ENCODE measurements at places on chromosomes 11 and 22.

GRCh38 chr11:128515086-128515485, 72.3 kb downstream of the ETS1 start:
- peaks cover 66% of the 10 kb centered on the region for H3K4me1 ChIP-seq
- H3K27me3 ChIP-seq: no peaks in the 10 kb centered on the region
- peaks cover 16% of the 10 kb centered on the region for H3K36me3 ChIP-seq

- DNase-seq: no peak
- H3K4me1 ChIP-seq: no peaks in the 10 kb centered on the region
- H3K27me3 ChIP-seq: peaks cover 29% of the 10 kb centered on the region
- no peak overlapping the region for H3K4me3 ChIP-seq
- no peaks in the 10 kb centered on the region for H3K36me3 ChIP-seq
- no peak overlapping the region for H3K27ac ChIP-seq
Observed at GRCh38 chr22:49382451-49382735, 445.3 kb downstream of the BRD1 start.

DNA sequence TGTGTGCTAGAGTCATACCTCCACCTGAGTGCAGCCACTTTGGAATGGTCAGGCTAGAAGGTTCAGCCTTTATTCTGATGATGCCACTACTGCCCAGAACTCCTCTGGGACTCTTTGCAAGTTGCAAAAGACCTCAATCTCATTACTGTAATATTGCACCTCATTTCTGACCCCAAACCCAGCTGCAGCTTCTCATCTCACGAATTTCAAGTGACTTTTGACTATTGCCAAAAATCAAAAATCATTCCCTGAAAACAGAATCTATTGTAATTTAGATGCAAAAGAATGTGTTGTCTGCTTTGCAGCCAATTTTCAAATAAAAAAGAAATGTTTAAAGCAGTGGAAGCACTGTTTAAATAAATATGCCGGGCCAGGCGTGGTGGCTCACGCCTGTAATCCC, 25.2 kb downstream of the GVQW3 start:
- H3K36me3 ChIP-seq: no peaks in the 10 kb centered on the region
- no peaks in the 10 kb centered on the region for H3K27me3 ChIP-seq
- no peaks in the 10 kb centered on the region for H3K4me1 ChIP-seq

- H3K4me1 ChIP-seq: peaks cover 23% of the 10 kb centered on the region
- DNase-seq: no peak
- peak overlapping the region; percentile 42 for H3K27ac ChIP-seq
- H3K27me3 ChIP-seq: no peaks in the 10 kb centered on the region
Observed at GRCh38 chr11:19985111-19985510, 175.2 kb downstream of the DBX1 start.

GRCh38 chr11:132312161-132312560, 941.7 kb downstream of the NTM start:
- no peak overlapping the region for H3K27ac ChIP-seq
- no peaks in the 10 kb centered on the region for H3K36me3 ChIP-seq
- no peaks in the 10 kb centered on the region for H3K4me1 ChIP-seq
- no peak overlapping the region for H3K4me3 ChIP-seq
- DNase-seq: no peak

GRCh38 chr11:78564490-78565467, 9.9 kb downstream of the NARS2 start:
- H3K4me1 ChIP-seq: peaks cover 43% of the 10 kb centered on the region
- DNase-seq: no peak
- peaks cover 42% of the 10 kb centered on the region for H3K36me3 ChIP-seq
- no peak overlapping the region for H3K27ac ChIP-seq
- H3K27me3 ChIP-seq: no peaks in the 10 kb centered on the region
- no peak overlapping the region for H3K4me3 ChIP-seq

DNA sequence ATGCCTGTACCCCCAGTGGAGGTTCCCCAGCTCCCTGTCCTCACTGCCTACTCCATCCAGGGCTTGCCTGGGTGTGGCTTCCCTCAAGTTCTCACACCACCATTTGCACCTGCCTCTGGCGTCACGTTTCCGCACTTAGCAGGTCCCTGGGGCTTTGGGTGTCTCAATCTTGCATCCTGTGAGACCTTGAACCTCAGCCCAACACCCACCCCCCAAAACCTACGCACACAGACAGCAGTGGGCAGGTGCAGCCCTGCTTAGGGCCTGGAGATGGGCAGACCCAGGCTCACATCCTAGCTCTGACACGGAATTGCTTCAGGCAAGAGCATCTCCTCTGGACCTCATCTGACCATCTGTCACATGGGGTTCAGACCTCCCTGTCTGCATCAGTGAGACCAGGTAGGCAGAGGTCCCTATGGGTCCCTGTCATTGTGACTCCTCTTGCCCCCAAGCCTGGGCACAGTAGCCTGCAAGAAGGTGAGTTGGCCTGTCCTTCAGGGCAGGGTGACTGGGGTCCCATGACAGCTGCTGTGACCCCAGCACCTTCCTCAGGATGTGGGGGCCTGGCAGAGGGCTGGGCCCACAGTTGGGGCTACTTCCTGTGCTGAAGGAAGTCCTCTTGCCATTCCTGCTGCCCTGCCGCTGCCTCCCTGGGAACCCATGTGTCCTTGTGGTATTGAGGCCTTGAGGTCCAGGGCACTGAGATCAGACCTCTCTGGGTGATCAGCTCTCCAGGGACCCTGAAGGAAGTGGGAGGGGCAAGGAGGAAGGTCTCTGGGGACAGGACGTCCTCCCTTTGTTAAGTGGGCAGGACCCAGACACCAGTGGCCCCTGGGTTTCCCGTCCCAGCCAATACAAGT, 2.0 kb downstream of the SIPA1 start:
- no peak for DNase-seq
- no peaks in the 10 kb centered on the region for H3K27me3 ChIP-seq
- peaks cover 36% of the 10 kb centered on the region for H3K4me1 ChIP-seq
- peak overlapping the region; percentile 76 for H3K4me3 ChIP-seq
- H3K36me3 ChIP-seq: peaks cover 47% of the 10 kb centered on the region
- H3K27ac ChIP-seq: peak overlapping the region; percentile 85

DNA sequence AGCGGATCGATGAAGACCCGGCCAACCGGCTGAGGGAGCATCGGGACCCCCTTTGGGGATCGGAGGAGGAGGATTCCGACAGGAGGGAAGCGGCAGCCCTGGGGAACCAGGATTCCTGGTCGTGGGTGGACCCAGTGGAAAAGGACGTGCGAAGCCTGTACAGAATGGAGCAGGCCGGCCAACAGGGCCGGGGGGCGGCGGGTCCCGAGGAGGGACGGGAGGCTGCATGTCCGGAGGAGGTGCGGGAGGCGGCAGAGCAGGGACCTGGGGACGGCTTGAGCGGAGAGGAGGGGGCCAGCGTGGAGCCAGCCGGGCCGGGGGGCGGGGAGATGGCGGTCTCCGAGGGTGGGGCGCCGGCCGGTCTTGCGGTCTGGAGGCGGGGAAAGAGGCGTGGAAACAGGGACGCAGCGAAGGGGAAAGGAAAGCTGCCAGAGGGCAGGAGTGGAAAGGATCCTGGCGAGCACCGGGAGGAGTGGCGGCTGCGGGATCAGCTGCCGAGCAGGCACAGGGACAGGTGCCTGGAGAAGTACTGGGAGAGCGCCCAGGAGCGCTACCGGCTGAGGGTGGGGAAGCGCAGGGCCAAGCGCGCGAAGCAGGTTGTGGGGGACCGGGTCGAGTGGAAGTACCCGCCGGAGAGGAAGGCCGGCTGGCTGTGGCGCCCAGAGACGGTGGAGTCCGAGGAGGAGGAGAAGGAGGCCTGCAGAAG, at the start of gene ANO5:
Gene ANO5 (plus strand): TSS at position 444 of the 706 bp plus-strand sequence. CDS start 408 bp downstream, outside the sequence.
- peak; percentile 85 for DNase-seq
- H3K36me3 ChIP-seq: no peaks in the 10 kb centered on the region
- H3K27me3 ChIP-seq: no peaks in the 10 kb centered on the region
- H3K4me1 ChIP-seq: peaks cover 14% of the 10 kb centered on the region
- H3K27ac ChIP-seq: peak within 1 kb of the TSS; percentile 30

DNA sequence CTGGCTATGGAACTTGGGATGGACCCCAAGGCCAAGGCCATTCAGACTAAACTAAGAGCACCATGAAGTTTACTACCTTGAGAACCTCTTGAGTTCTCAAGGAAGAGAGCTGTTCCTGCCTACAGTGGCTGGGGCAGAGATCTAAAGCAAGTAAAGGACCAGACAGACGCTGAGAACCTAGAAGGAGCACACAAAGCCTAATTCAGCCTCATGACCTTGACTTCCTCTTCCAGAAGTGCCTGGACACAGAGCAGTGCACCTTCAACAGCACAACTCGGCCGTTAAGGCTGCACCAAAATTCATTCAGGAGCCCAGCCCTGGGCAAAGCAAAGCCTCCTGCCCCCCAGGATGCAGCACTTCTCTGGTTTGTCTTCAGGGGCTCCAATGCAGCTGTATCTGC, 82.9 kb upstream of the AKIP1 start:
- H3K36me3 ChIP-seq: no peaks in the 10 kb centered on the region
- H3K4me3 ChIP-seq: no peak overlapping the region
- no peaks in the 10 kb centered on the region for H3K27me3 ChIP-seq
- DNase-seq: no peak
- H3K4me1 ChIP-seq: peaks cover 20% of the 10 kb centered on the region

DNA sequence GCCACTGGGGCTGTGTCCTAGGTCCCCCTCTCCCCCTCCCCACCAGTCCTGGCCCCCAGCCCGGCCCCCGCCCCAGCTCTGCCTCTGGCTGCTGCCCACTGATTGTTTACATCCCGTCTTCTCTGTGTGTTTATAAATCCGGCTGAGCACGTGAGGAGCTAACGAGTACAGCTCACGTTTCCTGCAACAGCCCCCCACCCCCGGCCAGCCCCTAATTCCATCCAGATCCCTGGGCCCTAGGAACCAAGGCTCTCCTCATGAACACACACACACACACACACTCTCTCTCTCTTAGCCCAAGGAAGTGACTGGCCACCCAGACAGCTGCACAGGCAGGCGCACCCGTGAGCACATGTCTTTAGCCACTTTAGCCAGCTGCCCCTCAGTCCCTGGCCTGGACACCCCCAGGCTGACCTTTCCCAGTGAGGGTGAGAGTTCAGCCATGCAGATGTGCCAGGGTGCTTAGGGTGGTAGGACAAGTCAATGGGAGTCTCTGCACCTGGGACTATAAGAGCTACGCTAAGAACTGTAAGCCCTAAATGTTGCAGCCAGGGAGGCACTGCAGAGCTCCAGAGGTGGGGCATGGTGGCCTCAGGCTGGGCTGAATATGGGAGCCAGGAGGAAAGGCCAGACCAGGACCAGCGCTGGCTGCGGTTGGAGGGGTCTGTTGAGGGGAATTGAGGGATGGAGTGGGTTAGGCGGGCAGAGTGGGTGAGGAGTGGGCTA, 2.9 kb downstream of the CLCF1 start:
- H3K36me3 ChIP-seq: no peaks in the 10 kb centered on the region
- no peaks in the 10 kb centered on the region for H3K27me3 ChIP-seq
- DNase-seq: no peak
- H3K4me1 ChIP-seq: peaks cover 71% of the 10 kb centered on the region
- H3K27ac ChIP-seq: peak overlapping the region; percentile 91
- H3K4me3 ChIP-seq: no peak overlapping the region

- no peaks in the 10 kb centered on the region for H3K27me3 ChIP-seq
- no peaks in the 10 kb centered on the region for H3K4me1 ChIP-seq
- H3K27ac ChIP-seq: no peak overlapping the region
- no peaks in the 10 kb centered on the region for H3K36me3 ChIP-seq
- no peak overlapping the region for H3K4me3 ChIP-seq
- no peak for DNase-seq
Observed at GRCh38 chr11:30143098-30143705, 87.6 kb upstream of the FSHB start.

GRCh38 chr11:8098879-8099278, 17.9 kb downstream of the TUB start:
- no peak overlapping the region for H3K27ac ChIP-seq
- H3K27me3 ChIP-seq: no peaks in the 10 kb centered on the region
- no peaks in the 10 kb centered on the region for H3K4me1 ChIP-seq

GRCh38 chr22:45974498-45974897, 2.5 kb downstream of the WNT7B start:
- no peak for DNase-seq
- peaks cover 84% of the 10 kb centered on the region for H3K27me3 ChIP-seq
- H3K27ac ChIP-seq: no peak overlapping the region
- H3K36me3 ChIP-seq: no peaks in the 10 kb centered on the region
- peaks cover 35% of the 10 kb centered on the region for H3K4me1 ChIP-seq

DNA sequence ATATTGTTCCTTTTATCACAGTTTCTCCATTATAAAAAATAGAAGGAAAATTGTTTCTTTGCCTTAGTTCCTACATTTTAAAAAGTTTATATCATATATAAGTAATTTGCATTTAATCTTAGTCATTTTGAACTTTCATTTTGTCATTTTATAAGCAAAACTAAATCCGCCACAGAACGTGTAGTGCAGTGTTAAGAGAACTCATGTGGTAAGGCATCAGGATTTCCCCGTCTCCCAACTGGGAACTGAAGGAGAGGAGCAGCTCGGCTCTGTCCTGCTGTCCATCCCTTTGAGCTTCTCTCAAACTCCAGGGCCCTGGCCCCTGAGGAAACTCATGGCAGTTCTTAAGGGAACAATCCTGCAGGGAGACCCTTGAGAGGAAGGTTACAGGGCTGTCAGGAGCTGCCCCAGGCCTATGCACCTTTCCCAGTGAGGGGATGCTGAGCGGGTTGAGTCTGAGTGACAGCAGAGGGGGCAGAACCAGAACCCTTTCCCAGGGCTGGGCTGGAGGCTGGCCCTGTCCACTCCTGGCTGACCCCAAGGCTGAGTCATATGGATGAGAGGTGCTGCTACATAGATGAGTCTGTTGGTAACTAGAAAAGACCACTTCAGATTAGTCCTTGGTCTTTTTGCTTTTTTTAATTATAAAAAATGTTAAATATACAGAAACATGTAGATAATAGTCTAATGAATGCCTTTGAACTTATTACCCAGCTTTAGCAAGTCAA, 333.1 kb downstream of the TBC1D22A start:
- H3K27me3 ChIP-seq: no peaks in the 10 kb centered on the region
- no peaks in the 10 kb centered on the region for H3K36me3 ChIP-seq
- H3K4me3 ChIP-seq: no peak overlapping the region
- no peak for DNase-seq
- H3K4me1 ChIP-seq: no peaks in the 10 kb centered on the region
- no peak overlapping the region for H3K27ac ChIP-seq

DNA sequence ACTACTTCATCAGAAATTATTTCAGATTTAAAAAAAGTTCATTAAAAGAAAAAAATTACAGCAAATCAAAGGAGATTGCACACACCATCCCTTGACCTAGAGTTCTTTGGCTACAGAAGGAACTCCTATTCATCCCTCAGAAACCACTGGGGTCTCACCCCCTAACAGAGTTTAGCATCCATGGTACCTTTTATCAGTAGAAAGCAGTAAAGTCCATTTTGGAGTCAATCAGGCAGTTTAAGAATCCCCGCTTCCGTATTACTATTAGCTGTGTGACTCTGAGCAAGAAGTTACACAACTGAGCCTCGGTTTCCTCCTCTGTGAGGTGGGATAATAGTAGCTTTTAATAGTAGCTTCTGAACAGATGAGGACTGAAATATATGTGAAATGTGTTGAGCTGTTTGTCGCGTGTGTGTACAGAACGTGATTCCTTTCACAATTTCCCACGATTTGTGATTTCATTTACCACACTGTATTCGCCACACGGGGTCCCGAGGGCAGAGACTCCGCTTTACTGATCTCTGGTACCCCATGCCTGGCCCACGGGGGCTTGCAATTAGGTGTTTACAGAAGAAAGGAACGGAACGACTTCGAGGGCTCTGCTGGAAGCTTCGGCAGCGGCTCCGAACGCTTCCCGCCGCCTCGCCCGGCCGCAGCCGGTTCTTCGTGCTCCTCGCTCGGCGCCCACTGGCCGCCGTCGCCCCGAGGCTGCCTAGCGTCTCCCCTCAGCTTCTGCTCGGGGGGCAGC, 72.5 kb upstream of the ZBED5 start:
- H3K36me3 ChIP-seq: no peaks in the 10 kb centered on the region
- H3K27ac ChIP-seq: peak overlapping the region; percentile 86
- peaks cover 13% of the 10 kb centered on the region for H3K4me1 ChIP-seq
- peak overlapping the region; percentile 66 for H3K4me3 ChIP-seq
- no peak for DNase-seq

- DNase-seq: peak; percentile 59
- H3K4me1 ChIP-seq: no peaks in the 10 kb centered on the region
- H3K27me3 ChIP-seq: peaks cover 33% of the 10 kb centered on the region
- H3K36me3 ChIP-seq: no peaks in the 10 kb centered on the region
- H3K4me3 ChIP-seq: no peak overlapping the region
Observed at GRCh38 chr11:134514354-134514951, 102.4 kb upstream of the B3GAT1 start.

Measured in upper lobe of right lung (tissue), 1 donor.